ENCODE measurements at places on chromosomes 1 and 21. TPM values are rescaled to one million over a fixed set of nuclear protein-coding genes. Genes with fewer than 3 reads are reported as not detected.

Gene KCND3
- 0.09 TPM for total RNA-seq

Gene SYT14
- not detected for total RNA-seq

Gene PKP1
- 0.11 TPM for total RNA-seq

Gene CLCA1
- total RNA-seq, result not detected

Gene ACOT11
- 2.6 TPM for total RNA-seq

Gene FBXO42
- total RNA-seq, result 7.2 TPM

Gene MAEL
- not detected for total RNA-seq

Gene SELP
- total RNA-seq, result 0.34 TPM

Gene L1TD1
- total RNA-seq, result not detected

Gene INSRR
- not detected for total RNA-seq

Gene HES5
- not detected for total RNA-seq

Gene CYP4A11
- total RNA-seq, result not detected

Gene MIXL1
- total RNA-seq, result not detected

Gene CR1L
- not detected for total RNA-seq

Gene VAV3
- total RNA-seq, result 90.8 TPM

Gene CLEC20A
- not detected for total RNA-seq

Gene ADPRS
- total RNA-seq, result 33.5 TPM

Gene OR2L5
- total RNA-seq, result not detected

Gene SLC30A7
- total RNA-seq, result 37.6 TPM

Gene PRXL2B
- 50.8 TPM for total RNA-seq
